Neural cell (in vitro differentiated cells): ENCODE measurements at places on chromosomes 7 and 10. TPM values are rescaled to one million over a fixed set of nuclear protein-coding genes. Genes with fewer than 3 reads are reported as not detected.

Gene PRSS1
- not detected in 2 replicates for polyA plus RNA-seq

Gene LLCFC1
- not detected in 2 replicates for polyA plus RNA-seq

Gene STAMBPL1
- 21.9 and 22.4 TPM in 2 replicates for polyA plus RNA-seq

Gene SRRM3
- polyA plus RNA-seq = 34.9 and 36.3 TPM in 2 replicates

Gene SPDYE2
- polyA plus RNA-seq = not detected in 2 replicates

Gene NEUROG3
- not detected in 2 replicates for polyA plus RNA-seq

Gene SPOCK2
- 5.6 and 6.2 TPM in 2 replicates for polyA plus RNA-seq

Gene BCCIP
- polyA plus RNA-seq = 73.5 and 95.8 TPM in 2 replicates

Gene PWWP2B
- polyA plus RNA-seq = 10.7 and 13.0 TPM in 2 replicates

Gene FAM241B
- 135 TPM in 2 replicates for polyA plus RNA-seq

Gene MMRN2
- polyA plus RNA-seq = 0.15 TPM in 1 of 2 replicates, not detected in the other

Gene DEPP1
- 4.3 and 5.2 TPM in 2 replicates for polyA plus RNA-seq

Gene NXPH1
- polyA plus RNA-seq = 15.9 and 24.9 TPM in 2 replicates

Gene TUBAL3
- not detected in 2 replicates for polyA plus RNA-seq

Gene MOGAT3
- not detected in 2 replicates for polyA plus RNA-seq

Gene FAM25G
- polyA plus RNA-seq = not detected in 2 replicates

Gene MORN4
- polyA plus RNA-seq = 64.7 and 81.3 TPM in 2 replicates

Gene CYP3A5
- not detected in 2 replicates for polyA plus RNA-seq

Gene ENTPD1
- 0.14 and 0.57 TPM in 2 replicates for polyA plus RNA-seq

Gene ASZ1
- not detected in 2 replicates for polyA plus RNA-seq

Gene CAMK2B
- polyA plus RNA-seq = 67.3 and 96.3 TPM in 2 replicates

Gene ADAMTS14
- 0.04 TPM in 1 of 2 replicates, not detected in the other for polyA plus RNA-seq

Gene FAM25A
- polyA plus RNA-seq = not detected in 2 replicates

Gene DOCK4
- polyA plus RNA-seq = 24.3 and 28.1 TPM in 2 replicates

Gene CALY
- 3.7 and 6.8 TPM in 2 replicates for polyA plus RNA-seq

Gene NKX1-2
- polyA plus RNA-seq = 0.16 and 0.19 TPM in 2 replicates

Gene UBE2D4
- polyA plus RNA-seq = 11.2 and 17.2 TPM in 2 replicates

Gene CALML3
- polyA plus RNA-seq = not detected in 2 replicates

Gene SSC4D
- polyA plus RNA-seq = 2.5 TPM in 1 of 2 replicates, not detected in the other

Gene PNLIP
- polyA plus RNA-seq = not detected in 2 replicates

Gene DLD
- 142 and 214 TPM in 2 replicates for polyA plus RNA-seq

Gene PTPRE
- polyA plus RNA-seq = 4.1 and 4.4 TPM in 2 replicates

Gene CCDC3
- polyA plus RNA-seq = 3.8 and 3.9 TPM in 2 replicates

Gene SFRP5
- 0.92 and 1.2 TPM in 2 replicates for polyA plus RNA-seq

Gene PTPRZ1
- 11.8 and 14.0 TPM in 2 replicates for polyA plus RNA-seq

Gene NEBL
- 16.3 and 16.4 TPM in 2 replicates for polyA plus RNA-seq

Gene EPHB4
- 0.92 and 1.4 TPM in 2 replicates for polyA plus RNA-seq

Gene PTF1A
- polyA plus RNA-seq = not detected in 2 replicates

Gene DDIT4
- polyA plus RNA-seq = 29.7 and 29.9 TPM in 2 replicates

Gene LIPN
- polyA plus RNA-seq = not detected in 2 replicates

Gene RSPH10B
- polyA plus RNA-seq = 1.6 and 2.0 TPM in 2 replicates

Gene ZNF804B
- polyA plus RNA-seq = 0.32 and 0.37 TPM in 2 replicates

Gene FXYD4
- not detected in 2 replicates for polyA plus RNA-seq

Gene CPA2
- polyA plus RNA-seq = 0.41 TPM in 1 of 2 replicates, not detected in the other

Gene IGF2BP3
- 26.3 and 29.6 TPM in 2 replicates for polyA plus RNA-seq

Gene LOXL4
- not detected in 2 replicates for polyA plus RNA-seq

Gene ELN
- 0.16 TPM in 1 of 2 replicates, not detected in the other for polyA plus RNA-seq

Gene RBM33
- polyA plus RNA-seq = 53.2 and 53.9 TPM in 2 replicates

Gene ZNF467
- 11.9 and 12.8 TPM in 2 replicates for polyA plus RNA-seq

Gene PKD2L1
- not detected in 2 replicates for polyA plus RNA-seq
